Ecto neural progenitor cell (in vitro differentiated cells): ENCODE measurements at places on chromosomes 11 and 22.

DNA sequence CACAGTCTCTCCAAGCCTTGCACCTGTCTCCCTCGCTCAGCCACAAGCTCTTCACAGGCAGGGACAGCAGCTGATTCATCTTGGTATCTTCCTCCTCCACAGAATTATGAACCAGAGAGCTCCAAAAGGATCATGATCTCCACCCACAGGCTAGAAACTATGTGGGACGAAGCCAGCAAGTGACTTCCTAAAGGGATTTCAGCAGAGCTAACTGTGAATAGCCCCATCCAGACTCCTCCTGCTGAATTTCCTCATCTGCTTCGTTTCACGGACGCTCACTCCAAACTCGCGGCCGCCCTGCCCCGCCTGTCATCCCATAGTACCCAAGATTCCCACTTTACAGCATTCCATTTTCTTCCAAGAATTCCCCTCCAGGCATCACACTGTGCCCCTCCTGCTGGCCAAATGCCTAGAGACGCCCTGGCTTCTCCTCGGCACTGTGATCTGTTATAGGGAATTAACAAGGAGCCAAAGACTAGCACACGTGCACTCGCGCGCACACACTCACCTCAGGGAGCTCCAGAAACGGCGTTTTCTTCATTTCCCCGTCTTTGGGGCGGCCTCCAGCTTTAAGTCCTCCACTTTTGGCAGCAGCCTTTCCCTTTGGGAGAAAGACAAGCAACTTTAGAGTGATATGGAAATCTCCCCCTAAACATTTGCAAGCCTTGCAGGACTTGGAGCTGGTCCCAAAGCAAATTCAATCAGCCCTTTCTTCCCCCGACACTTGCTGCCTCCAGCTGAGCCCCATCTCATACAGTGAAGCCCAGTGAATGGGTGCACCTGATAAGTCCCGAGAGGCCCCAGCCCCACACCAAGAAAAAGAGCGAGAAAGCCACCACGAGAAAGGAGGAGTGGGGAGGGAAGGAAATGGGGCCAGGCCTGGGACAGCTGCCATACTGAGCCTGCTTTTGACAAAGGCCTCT is 35.5 kb downstream of the SPATA19 start:
- peak; percentile 64 for DNase-seq

- DNase-seq: no peak
Measured at GRCh38 chr22:46352691-46353386, 17.3 kb downstream of the TRMU start.

DNA sequence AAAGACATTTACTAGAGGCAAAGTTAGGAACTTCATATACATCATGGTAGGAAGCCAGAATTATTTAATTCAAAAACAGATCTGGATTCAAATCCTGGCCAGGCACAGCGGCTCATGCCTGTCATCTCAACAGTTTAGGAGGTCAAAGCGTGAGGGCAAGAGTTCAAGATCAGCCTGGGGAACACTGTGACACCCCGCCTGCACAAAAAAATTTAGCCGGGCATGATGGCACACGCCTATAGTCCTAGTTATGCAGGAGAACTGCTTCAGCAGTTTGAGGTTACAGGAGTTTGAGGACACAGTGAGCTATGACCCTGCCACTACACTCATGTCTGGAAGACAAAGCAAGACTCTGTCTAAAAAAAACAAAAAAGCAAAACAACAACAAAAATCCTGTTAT is 8.9 kb downstream of the MRTFA start:
- no peak for DNase-seq

GRCh38 chr22:37276776-37277175 is 5.5 kb upstream of the CYTH4 start:
- no peak for DNase-seq

DNA sequence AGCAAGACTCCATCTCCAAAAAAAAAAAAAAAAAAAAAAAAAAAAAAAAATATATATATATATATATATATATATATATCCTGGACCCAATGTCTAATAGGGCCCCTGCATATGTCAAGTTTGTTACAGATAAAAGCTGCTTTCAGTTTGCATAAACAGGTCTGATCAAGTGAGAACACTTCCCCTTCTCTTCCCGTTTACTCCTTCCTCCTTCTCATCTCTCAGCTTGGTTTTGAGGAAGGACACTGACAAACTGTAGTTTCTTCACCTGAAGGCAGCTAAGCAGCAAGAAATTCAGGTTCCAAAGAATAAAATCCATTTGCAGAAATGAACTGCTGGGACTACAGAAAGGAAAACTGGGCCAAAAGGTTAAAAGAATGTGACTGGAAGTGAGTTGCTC is 11.7 kb downstream of the THOC5 start:
- no peak for DNase-seq

DNA sequence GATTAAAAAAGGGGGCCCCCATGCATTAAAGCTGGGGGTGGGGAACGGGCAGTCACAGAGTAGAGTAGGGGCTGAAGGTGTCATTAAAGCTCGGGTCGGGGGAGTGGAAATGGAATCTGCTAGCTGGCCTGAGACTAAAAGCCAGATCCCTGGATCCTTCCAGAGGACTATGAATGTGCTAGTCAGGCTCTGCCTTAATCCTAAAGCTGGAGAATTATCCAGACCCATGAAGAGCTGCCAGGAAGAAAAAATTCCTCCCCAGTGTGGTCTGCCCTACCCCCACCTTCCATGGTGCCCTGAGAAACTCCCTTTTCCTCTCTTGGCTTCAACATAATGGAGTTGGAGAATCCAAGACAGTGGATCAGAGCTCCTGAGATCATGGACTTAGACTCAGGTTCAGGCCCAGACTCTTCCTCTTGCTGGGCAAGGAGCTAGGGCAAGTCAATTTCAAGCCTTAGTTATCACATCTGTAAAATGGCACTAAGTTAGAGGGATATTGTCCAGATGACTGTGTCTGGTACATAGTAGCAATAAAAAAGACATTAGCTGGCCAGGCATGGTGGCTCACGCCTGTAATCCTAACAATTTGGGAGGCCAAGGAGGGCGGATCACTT is 24.0 kb upstream of the SMTN start:
- DNase-seq: no peak

DNA sequence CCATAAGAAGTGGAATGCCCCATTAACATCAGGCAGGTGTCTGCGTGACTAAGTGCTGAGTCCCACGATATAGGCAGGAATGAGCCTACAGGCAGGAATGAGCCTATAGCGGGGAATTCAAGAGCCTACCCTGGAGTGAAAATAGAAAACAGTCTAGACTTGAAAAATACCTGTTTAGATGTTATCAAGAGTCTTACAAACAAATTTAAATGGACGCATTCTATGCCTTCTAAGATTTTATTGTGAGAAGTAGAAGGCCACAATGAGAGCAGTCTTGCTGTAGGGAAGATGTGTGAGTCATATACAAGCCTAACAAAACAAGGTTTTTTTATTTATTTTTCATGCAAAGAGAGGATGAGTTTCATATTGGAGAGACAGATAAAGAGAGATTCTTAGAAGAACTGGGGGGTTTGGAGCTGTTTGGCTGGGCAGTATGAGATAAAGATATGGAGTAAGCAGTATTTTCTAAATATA is 200.8 kb upstream of the ZC3H12C start:
- DNase-seq: no peak

DNA sequence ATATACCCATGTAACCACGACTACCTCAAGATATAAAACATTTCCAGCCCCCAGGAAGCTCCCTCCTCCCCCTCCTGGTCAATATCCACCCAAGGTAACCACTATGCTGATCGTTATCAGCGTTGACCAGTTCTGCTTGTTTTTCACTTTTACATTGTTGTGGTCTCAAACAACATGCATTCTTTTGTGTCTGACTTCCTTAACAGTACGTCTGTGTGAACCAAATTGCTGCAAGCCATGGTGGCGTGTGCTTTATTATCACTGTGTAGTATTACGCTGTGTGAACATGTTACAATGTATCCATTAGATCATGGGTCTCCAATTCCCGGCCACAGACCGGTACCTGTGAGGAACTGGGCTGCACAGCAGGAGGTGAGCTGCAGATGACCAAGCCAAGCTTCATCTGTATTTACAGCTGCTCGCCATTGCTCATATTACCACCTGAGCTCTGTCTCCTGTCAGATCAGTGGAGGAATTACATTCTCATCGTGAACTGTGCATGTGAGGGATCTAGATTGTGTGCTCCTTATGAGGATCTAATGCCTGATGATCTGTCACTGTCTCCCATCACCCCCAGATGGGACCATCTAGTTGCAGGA is 15.5 kb upstream of the GRK3 start:
- DNase-seq: no peak

DNA sequence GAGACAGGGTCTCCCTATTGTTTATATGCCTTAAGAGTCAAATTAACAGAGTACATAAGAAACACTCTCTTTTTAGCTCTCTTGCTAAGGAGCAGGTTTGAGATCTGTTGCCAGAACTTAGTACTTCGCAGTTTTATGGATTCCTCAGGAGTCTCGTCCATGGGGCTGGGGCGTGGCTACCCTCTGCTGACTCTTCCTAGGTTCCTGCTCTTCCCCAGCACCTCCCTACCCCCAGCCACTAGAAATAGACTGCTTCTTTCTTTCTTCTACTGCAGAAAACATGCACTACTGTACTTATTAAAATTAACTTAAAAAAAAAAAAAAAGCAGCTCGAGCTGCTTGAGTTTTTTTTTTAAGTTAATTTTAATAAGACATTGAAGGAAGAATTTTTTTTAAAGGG is 8.0 kb downstream of the FAM118B start:
- DNase-seq: no peak

DNA sequence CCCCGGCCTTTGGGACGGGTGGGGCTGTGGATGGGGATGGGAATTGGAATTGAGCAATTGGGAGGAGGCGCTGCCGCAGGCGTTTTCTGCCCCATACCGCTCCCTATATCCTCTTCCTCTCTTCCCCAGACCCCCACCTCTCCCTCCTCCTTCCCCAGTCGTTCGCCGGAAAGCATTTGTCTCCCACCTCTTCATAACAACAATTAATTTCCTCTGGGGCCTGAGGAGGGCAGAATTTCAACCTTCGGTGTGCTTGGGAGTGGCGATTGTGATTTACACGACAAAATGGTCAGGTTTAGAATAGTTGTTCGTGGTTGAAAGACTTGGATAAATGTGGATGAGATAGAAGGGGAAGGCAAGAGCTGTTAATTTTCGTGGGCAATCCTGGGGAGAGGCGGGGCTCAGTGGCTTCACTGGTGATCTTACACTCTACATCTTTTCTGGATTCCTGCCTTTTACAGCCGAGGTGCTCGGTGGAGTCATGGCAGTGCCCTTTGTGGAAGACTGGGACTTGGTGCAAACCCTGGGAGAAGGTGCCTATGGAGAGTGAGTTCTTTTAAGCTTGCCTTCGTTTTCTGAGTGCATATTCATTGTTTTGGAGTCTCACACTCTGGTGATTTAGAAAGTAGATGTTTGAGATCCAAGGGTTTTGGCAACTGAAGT is 1.5 kb downstream of the CHEK1 start:
- DNase-seq: no peak

DNA sequence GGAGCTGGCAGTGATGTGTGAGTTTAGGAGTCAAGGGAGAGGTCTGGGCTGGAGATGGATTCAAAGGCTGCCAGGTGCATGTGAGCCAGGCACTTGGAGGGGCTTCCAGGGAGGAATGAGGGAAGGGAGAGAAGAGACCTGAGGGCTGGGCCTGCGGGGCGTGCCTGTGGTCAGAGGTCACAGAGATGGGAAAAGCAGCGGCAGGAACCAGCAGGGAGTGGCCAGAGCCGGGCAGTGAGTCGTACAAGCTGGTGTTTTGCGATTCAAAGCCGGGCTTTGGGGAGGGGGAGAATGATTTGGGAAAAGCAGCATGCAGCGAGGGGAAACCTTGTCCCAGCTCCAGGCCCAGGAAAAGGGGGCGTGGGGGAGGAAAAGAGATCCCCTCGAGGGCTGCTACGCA is 96.9 kb upstream of the RTL6 start:
- DNase-seq: peak; percentile 77

- DNase-seq: no peak
Measured at GRCh38 chr11:128532016-128532571, 55.3 kb downstream of the ETS1 start.

GRCh38 chr22:28187612-28188011 is 268.6 kb upstream of the PITPNB start:
- DNase-seq: no peak

DNA sequence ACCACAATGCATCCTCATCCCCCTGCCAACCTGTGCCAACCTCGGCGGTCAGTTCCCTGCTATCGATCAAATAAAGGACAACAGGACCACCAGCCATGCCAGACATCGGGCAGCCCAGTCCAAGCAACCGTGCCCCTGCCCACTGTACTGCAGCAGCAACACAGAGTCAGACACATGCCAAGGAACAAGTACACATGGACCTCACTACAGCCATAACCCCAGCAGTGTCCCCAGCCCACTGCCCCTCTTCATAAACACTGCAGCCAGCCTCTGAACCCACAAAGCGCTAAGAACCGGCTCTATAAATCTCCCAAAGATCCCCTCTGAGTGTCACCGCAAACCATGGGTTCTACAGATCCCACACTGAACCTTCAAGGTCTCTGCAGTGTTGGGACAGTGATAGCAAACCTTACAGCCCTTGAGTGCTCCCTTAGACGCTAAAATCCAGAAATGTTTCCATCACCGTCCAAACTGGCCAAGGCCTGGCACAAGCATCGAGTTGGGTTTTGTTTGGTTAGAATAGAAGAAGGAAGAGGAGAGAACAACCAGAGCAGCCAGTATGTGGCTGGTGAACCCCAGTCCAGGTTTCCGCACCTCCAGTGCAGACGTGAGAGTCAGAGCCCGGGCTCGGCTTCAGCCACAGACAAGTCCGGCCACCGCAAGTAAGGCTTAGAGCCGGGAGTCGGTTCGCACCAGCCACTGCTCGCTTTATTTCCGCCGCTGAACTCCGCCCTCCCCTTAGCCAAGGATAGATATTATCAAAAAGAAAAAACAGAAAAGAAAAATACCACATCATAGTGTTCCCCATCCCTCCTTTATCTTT is 7.9 kb downstream of the PAX6 start:
- DNase-seq: peak; percentile 61

GRCh38 chr22:41367680-41368542 is 13.8 kb upstream of the TEF start:
- DNase-seq: no peak

DNA sequence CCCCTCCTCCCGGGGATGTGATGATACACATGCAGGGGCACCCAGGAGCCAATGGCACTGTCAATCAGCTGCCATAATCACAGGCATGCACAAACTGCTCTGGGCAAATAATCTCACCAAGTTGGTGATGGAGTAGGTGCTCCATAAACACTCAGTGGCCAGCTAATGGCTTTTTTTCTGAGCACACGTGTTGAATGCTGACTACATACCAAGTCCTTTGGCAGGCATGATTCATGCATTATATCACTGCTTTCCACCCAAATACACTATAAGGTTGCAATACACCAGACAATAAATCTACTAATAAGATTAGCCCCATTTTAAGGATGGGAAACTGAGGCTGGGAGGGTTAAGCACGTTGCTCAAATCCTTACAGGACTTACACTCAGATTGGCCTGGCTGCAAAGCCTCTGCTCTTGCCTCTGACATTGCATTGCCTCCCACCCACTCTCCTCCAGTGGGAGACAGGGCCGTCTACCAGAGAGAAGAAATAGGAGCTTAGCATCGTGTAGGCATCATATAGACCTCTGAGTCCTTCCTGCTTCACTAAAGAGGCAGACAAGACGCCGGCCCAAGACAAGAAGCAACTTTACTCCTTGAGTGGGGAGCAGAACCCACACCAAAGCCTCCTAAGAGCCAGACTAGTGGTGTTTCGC is 32.7 kb upstream of the ACCSL start:
- DNase-seq: peak; percentile 21
